ENCODE measurements at places on chromosomes 5 and 9.

DNA sequence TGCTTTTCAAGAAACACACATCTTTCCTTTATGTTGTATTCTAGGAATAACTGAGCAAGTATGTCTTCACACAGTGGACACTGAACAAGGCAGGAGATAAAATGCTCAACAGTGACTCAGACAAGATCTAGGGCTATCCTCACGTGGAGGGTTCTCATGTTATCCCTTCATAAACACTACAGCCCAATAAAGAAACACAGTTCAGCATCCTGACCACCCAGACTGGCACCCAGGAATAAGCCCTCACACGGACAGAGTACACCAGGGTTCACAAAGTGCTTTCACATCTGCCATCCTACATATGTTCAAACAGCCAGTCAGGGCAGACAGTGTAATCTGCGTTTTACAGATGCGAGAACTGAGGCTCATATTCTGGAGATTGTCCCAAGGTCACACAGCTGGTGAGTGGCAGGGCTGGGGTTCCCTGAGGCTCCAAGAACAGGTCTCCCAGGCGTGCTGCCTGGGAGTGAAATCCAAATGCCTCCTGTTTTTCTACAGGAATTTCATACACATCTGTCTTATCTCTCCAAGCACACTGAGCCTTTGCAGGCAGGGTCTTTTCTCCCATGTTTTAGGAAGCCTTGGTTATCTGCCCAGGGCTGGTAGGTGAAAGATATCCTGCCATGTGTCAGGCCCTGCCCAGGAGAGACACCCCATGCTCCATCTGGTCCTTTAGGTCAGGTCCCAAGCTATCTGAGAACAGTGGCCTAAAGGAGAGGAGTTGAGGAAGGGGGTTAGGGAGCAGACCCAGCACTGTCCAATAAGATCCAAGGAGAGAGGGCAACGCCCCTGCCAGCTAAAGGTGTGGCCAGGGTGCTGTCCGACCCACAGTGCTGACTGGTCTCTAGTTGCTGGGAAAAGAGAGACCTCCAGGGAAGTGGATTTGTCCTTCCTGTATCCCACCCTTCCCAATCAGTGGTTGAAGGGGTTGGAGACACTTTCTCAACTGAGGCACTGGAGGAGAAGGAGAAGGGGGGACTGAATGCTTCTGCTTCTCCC is 47.9 kb upstream of the XPA start:
- no peak for DNase-seq

- no peak for DNase-seq
Measured at GRCh38 chr5:153147891-153148623, 342.4 kb upstream of the GRIA1 start.

DNA sequence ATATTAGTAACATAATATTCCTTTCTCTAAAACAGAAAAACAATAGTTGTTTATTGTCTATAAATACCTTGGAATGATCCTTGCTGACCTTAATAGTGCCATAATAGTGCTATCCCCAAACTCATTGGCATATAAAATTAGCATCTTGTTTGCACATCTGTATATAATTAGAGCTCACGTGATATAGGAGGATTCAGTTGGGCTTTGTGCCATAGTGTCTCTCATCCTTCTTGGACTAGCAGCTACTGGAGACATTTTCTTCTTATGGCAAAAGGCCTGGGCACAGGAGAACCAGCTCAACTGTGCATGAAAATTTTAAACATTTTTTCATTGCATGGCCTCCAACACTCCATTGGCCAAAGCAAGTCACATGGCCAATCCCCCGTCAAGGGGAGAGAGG is 342.5 kb downstream of the SPATA31D1 start:
- no peak for DNase-seq

GRCh38 chr5:147972076-147972840 is 65.9 kb upstream of the C5orf46 start:
- DNase-seq: no peak

DNA sequence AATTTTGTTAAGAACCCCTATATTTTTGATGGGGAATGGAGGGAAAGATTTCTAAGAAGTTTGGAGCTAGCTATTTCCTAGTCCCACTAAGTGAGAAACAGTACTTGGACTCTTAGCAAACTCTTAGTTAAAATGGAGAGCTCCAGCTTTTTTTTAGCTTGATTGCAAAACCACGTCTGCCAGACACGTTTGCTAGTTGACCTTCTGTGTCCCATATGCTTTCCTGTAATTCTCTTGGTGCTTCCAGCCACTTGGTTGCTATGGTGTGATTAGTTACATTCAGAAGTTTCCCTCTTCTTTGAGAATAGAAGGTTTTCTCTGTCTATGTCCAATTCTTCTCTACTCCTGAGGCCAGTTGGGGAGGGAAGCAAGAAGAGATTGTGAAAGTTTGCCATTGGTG is 417.0 kb upstream of the TLE4 start:
- DNase-seq: no peak

Data from stimulated activated CD8-positive, alpha-beta memory T cell treated with anti-CD3 and anti-CD28 coated beads, Interleukin-2, amount 100 ng/mL, for 1 hour (primary cell).